NCI-H526 treated with DMSO at 0.1 percent for 48 hours (cell line): ENCODE measurements at places on chromosomes 3 and 15.

- no peak for DNase-seq
Measured at GRCh38 chr3:49161808-49162530, 4.2 kb downstream of the CCDC71 start.

GRCh38 chr15:56942118-56942517 lies 23.7 kb downstream of the TCF12 start:
- no peak for DNase-seq

DNA sequence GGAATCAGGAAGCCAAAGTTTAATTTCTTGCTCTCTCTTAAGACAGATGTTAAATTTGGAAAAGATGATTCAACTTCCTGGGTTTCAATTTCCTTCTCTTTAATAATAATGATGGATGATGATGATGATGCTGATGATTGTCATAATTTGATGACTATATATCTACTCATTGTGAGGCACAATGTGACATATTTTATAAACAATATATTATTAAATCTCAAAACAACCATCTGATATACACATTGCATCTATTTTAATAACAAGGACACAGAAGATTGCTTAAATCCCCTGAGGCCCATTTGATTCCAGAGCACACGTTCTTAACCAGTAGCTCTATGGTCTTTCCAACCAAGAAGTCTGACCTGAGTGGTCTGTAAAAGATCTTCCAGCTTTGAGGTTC lies 124.0 kb downstream of the CNTN6 start:
- no peak for DNase-seq

DNA sequence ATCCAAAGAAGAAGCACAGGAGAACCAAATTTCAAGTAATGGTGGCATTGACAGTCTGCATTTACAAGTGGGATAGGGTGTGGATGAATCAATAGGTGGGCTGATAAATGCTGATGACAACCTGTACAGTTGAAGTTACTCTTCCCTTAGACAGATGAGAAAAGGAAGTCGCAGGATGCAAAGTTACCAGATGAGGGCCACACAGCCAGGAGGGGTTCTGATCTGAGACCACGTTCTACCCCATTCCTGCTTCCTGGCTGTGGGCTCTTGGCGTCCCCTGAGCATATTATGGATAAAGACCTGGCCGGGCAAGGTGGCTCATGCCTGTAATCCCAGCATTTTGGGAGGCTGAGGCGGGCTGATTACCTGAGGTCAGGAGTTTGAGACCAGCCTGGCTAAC lies 104.6 kb downstream of the EOMES start:
- no peak for DNase-seq

DNA sequence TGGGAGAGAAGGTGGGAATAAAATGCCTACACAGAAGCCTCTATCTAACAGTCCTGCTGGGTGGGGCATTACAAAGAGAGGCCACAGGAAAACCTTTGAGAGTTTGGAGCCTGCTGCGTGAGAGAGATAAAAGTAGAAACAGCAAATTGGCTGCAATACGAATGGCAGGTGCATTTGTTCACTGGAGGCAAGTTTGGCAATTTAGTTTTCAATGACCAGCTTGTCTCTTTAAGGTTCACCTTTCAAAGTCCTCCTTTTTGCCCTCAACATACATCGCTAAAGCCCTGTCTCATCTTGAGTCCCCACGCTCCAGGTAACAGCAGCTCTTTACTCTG lies 405.7 kb downstream of the LSAMP start:
- DNase-seq = no peak

DNA sequence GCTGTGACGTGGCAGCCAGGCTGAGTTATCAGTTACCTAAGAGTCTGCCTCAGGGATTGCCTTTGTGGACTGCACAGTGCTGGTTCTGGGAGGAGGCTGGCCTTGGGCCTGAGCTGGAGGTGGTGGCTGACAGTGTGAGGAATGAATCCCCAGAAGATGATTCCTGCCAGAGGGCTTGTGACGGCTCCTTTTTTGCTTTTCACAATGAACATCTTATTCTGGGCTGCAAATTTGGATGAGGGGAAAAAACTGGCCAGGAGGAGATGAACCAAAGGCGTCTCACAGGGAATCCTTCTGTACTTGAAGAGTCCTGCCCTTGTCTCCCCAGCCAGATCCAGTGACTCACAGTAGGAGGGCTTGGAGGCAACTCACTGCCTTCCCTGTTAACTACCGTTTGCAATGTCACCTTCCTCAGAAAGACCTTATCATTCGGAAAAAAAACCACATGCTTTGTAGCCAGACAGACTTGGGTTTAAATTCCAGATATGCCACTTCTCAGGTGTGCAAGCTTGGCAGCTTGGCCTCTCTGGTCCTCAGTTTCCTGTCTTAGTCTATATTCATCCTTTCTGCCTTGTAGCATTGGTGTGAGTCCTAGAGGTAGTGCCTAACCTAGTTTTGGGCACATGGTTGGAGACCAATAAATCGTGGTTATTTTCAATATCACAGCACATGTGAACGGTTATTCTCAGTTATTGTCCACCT lies 19.1 kb downstream of the ST6GAL1 start:
- DNase-seq = no peak
